ENCODE measurements at places on chromosomes 4 and X.

DNA sequence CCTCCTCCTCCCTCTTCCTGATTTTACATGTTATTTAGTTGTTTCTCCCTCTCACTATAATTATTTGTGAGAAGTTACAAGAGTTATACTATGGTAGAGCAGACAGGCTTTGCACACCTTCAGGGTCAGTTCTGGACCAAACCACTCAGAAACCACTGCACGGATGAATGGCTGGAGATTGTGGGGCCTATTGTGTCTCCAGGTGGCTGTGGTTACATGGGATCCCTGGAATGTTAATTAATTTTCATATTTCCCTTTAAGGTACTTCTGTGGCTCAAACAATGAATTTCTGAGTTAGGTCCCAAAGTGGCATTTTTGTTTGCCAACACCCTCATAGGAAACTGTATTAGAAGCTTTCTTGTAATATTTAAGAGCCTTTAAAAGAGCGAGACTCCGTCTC, 151.9 kb downstream of the BMPR1B start:
- DNase-seq, result no peak

- no peak for DNase-seq
These were observed 12.2 kb upstream of the PARM1 start for GRCh38 chr4:74920704-74921103.

DNA sequence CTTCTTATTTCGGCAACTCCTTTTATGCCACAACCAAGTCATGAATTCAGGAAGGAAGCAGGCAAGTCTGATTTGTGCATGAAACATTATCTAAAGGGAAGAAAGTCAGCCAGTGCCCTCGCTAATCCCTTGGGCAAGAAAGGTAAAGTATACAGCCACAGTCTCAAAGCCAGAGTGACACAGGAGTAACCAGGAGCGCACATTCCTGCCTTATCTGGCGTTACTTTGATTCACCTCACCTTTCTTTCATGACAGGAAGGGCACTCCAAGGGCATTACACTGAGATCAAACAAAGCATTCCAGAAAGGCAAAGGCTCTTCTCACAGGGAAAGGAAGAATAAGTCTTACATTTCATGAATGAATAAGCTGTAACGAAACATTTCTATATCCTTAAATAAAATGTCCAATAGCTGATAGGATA, 38.8 kb downstream of the FAT1 start:
- DNase-seq, result no peak

DNA sequence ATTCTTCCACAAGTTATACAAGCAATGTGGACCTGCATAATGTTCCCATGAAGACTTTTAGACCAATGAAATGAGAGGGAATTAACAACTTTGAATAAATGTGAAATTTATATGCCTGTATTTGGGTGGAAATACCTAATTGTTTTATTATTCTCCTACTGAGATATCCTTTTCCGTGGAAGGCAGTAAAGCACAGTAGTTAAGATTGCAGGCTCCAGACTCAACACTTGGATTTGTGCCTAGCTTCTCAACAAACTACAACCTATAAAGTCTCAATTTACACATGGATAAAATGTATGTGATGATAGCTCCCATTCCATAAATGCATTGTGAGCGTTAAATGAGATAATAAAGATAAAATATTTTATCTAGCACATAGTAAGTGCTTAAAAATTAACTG, 857.8 kb downstream of the CENPC start:
- DNase-seq, result no peak

GRCh38 chrX:15616531-15616930, 15.8 kb upstream of the ACE2 start:
- no peak for DNase-seq
